Inflammatory macrophage (primary cell): ENCODE measurements at places on chromosomes 12 and 14.

DNA sequence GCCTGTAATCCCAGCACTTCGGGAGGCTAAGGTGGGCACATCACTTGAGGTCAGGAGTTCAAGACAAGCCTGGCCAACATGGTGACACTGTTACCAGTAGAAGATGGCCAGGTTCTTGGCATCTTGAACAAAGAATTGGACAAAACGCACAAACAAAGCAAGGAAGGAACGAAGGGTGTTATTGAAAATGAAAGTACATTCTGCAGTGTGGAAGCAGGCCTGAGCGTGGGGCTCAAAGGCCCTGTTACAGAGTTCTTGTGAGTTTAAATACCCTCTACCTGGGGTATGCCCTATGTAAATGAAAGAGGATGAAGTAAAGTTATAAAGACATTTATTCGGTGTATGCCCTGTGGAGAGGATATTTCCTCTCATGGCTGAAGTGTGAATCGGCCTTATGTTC lies 20.8 kb upstream of the CDK17 start:
- no peak for DNase-seq

DNA sequence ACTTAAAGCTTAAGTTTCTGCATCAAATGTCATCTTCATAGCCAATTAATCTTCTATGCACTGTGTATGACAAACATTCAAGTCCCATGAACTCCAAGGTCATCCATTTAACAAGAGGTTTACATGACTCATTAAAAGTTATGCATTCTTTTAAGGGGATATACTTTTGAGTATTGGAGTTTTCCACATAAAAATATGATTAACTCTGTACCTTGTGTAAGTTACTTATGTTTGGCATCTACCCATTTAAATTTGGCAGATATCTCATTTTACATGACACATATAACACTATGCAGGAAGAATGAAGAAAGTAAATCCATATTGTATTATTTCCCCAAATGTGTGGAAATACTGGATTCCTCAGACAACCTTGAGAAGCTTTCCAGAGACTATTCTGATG lies 240.2 kb downstream of the PAX9 start:
- DNase-seq, result no peak

DNA sequence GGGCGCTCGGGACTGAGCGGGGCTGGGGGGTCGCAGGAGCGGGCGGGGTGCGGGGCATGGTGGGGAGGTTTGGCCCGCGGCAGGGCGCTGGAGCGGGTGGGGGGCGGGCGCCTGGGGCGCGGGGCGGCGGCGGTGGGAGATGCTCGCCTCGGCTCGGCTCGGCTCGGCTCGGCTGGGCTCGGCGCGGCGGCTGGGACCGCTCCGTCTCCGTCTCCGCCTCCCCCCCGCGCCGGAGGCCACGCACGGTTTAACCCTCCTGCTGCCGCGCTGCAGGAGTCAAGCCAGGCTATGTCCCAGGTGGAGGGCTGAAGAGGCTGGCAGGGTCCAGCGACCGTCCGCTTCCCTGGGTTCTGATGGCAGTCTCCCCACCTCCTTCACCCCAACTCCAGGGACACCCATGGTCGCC lies at the start of gene PIANP:
Gene PIANP (minus strand): TSS at position 170 of the 406 bp plus-strand sequence. CDS start 2,754 bp downstream, outside the sequence.
- DNase-seq, result no peak

- DNase-seq, result peak; percentile 49
These were observed 63.1 kb downstream of the HEATR5A start for GRCh38 chr14:31357279-31357678.

- peak; percentile 67 for DNase-seq
These were observed 81.6 kb upstream of the SCAF11 start for GRCh38 chr12:46071769-46072624.

GRCh38 chr12:28987538-28988324 lies 161.3 kb upstream of the FAR2 start:
- no peak for DNase-seq

- DNase-seq, result no peak
These were observed 20.2 kb downstream of the RDH12 start for GRCh38 chr14:67721875-67722274.
